ENCODE measurements at places on chromosomes 11 and 22.

DNA sequence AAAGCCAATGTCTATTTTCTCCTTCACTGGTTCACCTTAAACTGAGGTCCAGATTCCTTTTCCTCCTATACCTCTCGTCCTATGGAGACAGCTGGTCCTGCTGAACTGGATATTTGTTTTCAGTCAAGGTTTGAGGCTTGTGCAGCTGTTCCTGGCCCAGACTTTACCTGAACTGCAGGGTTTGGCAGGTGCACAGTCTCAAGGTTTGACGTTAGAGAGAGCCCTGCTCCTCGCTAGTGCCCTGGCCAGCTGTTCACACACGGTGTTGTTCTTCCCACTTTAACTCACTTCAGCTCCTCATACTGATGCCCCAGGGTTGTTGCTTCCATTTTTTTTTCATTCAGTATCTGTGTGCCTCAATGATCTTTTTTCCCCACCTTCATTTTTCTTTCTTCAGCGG is 74.0 kb upstream of the TTC12 start:
- no peak for DNase-seq

- no peak for DNase-seq
Observed at GRCh38 chr22:22020425-22020852, 37.9 kb upstream of the TOP3B start.

- DNase-seq, result no peak
Observed at GRCh38 chr11:6263662-6264061, 4.0 kb downstream of the CCKBR start.

- DNase-seq, result peak; percentile 82
Observed at GRCh38 chr11:72411623-72412419, 22.5 kb downstream of the CLPB start.

- DNase-seq, result no peak
Observed at GRCh38 chr11:77072851-77073327, 6.1 kb downstream of the CAPN5 start.

GRCh38 chr11:8019314-8020243 is 32.4 kb downstream of the EIF3F start:
- DNase-seq, result peak; percentile 15

DNA sequence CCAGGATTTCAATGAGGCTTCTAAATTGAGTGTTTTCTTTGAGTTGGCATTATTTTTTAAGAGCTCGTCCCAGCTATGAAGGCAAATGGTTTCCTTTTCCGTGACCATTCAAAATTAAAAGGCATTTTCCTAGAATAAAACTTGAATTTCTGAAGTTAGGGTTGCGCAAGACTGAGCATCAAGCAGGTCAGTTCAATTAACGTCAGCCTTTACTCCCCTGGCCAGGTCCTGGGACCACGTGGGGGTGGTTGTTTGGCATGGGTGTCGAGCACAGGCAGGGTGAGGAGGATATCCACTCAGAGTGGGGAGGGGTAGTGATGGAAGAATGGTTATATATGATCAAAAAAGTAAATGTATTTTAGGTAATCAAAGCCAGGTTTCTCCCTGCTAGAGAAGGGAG is 43.4 kb upstream of the TSKU start:
- DNase-seq, result no peak

GRCh38 chr11:46858920-46859546 is 13.0 kb upstream of the CKAP5 start:
- peak; percentile 90 for DNase-seq

GRCh38 chr11:122628810-122629555 is 26.5 kb upstream of the UBASH3B start:
- DNase-seq, result peak; percentile 77

DNA sequence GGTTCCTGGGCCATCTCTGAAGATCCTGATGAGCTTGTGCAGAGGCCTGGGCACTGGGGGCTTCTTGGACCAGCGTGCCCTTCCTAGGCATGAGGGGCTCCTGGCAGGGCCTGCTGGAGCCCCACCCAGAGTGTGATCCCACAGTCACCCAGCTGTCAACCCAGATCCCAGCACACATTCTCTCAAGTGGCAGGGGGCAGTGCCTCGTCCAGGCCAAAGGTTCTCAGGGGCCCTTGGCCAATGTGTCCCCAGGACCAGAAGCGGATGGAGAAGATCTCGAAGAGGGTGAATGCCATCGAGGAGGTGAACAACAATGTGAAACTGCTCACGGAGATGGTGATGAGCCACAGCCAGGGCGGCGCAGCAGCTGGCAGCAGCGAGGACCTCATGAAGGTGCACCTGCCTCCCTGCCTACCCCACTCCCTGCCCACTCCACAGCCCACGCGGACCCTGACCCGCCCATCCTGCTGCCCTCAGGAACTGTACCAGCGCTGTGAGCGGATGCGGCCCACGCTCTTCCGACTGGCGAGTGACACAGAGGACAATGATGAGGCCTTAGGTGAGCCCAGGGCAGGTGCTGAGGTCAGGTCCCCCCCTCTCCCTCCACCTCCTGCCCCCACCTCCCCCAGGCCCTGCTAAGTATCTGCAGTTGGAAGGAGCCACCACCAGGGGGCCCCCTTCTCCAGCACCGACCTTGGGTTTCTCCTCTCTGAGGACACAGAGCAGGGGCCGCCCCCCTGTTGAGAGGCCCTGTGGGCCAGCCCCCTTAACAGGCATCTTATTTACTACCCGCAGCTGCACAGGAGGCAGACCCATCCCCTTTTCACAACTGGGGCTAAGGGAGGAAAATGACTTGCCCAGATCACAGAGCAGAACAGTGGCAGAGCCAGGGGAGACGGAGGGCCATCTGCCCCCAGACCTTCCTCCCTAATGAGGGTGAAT is 14.7 kb downstream of the GGA1 start:
- peak; percentile 49 for DNase-seq

DNA sequence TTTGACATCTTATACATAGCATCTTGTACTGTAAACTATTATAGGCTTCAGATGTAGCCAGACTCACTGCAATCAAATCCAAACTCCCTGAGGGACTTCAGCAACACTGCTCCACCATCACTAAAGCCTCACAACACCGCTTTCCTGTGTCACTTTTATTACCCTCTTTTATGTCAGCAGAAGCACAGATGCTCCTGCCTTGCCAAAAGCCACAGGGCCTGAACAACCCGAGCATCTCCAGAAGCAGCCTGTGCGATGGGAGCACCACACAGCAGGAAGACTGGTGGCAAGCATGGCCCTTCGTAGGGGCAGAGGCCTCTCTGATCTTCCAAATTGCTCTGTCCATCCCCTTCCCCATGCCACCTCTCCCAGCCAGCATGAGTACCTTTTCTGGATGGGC is 22.9 kb downstream of the TMEM123 start:
- DNase-seq, result no peak

DNA sequence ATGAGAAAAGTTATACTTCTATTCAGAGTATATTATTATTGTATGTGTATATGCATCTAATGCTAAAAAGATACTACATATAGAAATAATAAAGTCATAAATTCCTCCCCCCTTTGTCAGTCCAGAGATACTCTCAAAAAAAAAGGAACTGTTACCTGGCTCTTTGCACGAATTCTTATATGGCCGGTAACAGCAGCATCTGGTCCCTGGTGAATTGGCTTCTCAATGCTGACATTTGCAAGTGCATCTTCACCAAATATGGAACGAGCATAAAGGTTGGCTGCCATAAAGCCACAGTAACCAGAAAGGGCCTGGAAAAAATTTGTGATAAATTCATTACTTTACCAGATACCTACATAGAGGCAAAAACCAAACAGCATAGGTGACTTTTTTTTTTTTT is 41.2 kb downstream of the COPB1 start:
- DNase-seq, result no peak

- DNase-seq, result no peak
Observed at GRCh38 chr22:40727964-40728615, 48.8 kb downstream of the MCHR1 start.

GRCh38 chr11:17684550-17684949 is 34.8 kb upstream of the MYOD1 start:
- DNase-seq, result no peak

- no peak for DNase-seq
Observed at GRCh38 chr11:72793076-72793424, 797 bp downstream of the STARD10 start.

GRCh38 chr11:69504576-69505335 is 23.3 kb downstream of the LINC01488 start:
- DNase-seq, result no peak

GRCh38 chr22:40517631-40518030 is 118.9 kb downstream of the MRTFA start:
- no peak for DNase-seq

- DNase-seq, result peak; percentile 81
Observed at GRCh38 chr11:47987310-47987709, 7.0 kb downstream of the PTPRJ start.

- DNase-seq, result no peak
Observed at GRCh38 chr11:128262463-128263345, 324.7 kb downstream of the ETS1 start.

DNA sequence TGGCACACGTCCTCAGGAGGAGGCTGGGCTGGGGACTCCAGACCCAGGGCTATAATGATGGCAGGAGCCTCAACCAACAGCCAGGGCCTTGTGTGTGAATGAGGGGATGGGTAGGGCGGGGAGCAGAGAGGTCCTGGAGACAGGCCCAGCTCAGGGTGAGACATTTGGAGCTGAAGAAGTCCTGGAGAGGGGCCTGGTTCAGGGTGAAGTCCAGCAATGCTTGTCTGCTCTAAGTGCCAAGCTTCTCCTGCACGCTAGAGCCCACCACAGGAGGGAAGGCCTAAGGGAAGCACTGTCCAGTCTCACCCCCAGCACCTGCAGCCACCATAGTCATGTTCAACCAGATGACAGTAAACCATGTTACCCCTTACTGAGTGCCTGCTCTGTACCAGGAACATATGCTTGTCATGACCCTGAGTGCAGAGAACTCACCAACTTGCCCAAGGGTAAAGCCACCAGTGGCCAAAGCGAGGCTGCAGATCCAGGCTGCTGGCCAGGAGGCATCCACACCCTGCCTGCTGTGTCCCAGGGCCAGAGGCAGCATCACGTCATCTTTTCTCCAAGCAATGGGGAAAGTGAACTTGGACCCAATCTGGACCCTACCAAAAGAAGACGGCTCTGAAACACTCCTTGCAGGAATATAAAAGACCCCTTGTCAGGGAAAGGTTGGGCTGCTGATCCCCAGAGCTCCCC is 24.0 kb downstream of the LMO1 start:
- no peak for DNase-seq

GRCh38 chr11:117946156-117946841 is 17.1 kb upstream of the TMPRSS13 start:
- DNase-seq, result peak; percentile 35

DNA sequence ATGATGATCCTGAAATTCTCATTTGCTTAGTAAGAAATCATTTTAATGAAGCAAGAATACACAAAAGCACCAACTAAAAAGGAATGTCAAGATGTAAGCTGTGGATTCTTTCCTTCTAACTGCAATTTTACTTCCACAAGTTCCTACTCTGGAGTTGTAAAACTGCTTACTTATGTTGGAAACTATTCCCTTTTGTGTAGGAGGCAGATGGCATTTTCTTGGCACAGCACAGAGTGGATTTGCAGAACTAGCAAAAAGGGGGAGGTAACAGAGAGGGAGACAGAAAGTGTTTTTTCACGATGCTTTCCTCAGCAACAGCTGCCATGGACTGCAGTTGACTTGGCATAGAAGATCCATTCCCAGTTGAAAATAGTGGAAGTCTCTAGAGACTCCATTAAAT is 1112.0 kb upstream of the RAG2 start:
- DNase-seq, result no peak

DNA sequence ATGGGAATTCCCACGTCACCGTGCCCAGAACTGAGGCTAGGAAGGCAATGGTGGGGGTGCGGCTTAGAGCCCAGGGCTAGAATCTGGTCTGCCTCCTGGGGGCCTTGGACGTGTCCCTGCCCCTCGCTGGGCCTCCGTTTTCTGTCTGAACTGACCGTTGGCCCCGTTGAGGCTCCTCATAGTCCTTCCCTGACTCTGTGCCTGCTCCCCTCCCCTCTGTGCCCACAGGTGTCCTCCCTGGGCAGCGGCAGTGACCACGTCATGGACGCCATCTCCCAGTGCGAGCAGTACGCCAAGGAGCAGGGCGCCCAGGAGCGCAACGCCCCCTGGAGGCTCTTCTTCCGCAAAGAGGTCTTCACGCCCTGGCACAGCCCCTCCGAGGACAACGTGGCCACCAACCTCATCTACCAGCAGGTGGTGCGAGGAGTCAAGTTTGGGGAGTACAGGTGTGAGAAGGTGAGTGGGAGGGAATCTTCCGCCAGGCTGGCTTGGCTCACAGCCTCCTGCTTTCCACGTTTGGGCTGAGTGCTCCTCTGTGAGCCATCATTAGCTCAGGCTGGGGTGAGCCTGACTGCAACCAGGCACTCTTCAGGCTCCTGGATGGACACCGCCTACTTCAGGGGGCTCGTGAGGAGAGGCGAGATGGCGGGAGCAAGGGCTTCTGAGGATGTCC is 63.9 kb downstream of the MYO7A start:
- peak; percentile 20 for DNase-seq

DNA sequence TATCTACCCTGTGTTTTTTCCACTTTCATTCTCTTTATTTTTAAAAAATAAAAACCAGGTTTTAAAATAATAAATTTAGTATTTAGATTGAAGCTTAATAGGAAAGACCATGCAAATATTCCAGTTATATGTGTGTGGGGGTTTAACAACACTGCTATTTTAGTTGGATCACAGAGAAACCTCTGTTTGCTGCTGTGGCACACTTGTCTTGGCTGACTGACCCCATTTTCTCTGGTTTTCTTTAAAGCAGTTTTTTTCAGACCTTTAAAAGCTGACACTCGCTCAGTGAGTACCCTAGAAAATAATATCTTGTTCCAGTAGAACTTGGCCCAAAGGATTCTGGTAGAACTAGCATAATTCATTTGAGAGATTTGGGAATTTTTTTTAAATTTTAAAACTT is 31.6 kb downstream of the ACER3 start:
- no peak for DNase-seq

DNA sequence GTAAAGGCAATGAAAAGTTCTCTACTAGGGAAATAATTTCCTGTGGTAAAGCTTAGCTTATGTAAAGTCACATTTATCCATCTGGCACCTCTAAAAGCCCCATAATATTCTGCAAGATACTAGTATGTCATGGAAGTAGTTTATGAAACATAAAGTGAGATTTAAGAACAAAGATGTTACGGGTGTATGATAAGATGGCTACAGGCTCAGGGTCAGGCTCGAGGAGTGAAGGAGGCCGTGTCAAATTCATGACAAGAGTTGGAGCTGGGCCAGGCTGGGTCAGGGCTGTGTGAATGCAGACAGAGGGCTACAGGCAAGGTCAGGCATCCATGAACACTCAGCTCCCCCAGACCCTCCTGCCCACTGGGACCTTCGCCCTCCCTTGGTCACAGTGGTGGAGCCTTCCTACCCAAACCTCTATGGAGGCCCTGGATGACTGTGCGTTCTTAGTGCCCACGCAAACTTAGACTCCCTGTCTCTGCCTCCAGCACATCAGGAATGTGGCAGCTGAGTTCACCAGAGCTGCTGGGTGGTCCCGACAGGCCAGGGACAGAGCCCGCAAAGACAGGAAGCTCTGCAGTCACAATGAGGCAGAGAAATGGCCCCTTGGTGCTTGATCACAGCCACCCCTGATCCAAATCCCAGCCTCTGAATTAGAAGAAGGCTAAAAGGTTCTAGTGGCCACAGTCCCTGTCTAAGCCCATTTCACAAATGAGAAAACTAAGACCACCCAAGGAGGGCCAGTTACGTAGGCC is 14.8 kb downstream of the IGLL5 start:
- no peak for DNase-seq

- no peak for DNase-seq
Observed at GRCh38 chr11:79255965-79256364, 184.9 kb downstream of the TENM4 start.
